Amygdala (tissue), 56 donors: ENCODE measurements at places on chromosomes 1 and 21.
A peak's percentile ranks its signal among the peaks of the same experiment; 100 is the strongest.

- DNase-seq = no peak
These were observed 484.3 kb downstream of the LMO4 start for GRCh38 chr1:87812871-87813577.

DNA sequence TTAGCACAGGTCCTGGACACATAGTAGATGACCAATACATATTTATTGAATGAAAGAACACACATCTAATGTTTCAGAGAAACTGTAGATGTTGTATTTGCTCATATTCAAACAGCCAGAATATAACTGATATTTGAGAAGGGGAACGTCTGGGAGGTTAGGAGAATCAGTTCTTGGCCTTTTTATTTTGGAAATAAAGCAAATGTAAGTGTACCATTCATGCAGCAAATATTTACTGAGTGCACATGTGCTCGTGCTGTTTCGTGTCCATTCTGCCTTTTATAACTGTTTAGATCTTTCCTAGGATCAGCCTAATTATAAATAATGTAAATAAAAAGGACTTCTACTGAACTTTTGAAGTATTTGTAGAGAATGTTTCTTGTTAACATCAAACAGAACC, 103.8 kb downstream of the GREM2 start:
- DNase-seq = no peak

DNA sequence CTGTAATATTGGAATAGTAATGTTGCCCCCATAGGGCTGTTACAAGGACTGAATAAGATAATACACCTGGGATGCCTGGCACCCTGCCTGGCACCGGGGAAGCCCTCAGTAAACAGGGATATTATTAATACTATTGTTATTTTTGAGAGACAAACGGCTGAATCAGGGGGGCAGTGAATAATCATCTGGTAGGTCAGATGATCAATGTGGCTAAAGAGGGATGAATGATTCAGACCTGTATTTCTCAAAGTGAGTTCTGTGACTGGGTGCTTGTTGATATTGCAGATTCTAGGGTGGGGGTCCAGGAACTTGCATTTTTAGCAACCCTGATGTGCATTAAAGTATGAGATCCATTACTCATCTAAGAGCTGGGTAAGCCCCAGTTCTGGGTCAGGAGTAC, 46.2 kb upstream of the BCL10 start:
- DNase-seq = no peak

DNA sequence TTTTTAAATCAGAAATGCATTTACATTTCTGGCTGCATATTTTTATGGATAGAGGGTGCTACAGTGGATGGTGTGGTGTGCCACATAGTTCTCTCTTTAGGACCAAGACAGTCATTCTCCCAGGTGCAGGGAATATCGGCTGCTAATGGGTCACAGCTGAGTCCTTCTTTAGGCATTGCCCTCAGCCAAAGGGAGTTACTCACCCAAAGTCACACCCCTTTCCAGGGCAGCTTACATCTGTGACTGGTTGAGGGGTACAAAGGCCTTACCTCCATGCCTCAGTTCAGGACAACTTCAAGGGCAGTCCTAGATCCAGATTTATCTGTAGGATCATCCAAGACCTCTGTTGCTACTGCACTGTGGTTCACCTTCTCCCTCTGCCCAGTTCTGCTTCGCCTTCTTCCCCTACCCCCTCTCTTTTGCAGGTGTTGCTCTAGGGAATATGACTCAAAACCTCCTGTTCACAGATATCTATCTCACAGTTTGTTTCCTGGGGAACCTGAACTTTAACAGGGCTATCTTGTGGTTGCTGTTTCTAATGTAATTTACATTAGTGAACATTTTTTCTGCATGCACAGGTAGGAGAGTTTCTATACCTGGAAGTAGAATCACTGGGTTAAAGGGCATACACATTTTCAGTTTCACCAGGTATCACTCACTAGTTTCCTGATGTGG, 413.9 kb downstream of the RPS6KC1 start:
- DNase-seq = no peak

- no peak for DNase-seq
These were observed 156.8 kb downstream of the ST6GALNAC3 start for GRCh38 chr1:76231320-76231719.

DNA sequence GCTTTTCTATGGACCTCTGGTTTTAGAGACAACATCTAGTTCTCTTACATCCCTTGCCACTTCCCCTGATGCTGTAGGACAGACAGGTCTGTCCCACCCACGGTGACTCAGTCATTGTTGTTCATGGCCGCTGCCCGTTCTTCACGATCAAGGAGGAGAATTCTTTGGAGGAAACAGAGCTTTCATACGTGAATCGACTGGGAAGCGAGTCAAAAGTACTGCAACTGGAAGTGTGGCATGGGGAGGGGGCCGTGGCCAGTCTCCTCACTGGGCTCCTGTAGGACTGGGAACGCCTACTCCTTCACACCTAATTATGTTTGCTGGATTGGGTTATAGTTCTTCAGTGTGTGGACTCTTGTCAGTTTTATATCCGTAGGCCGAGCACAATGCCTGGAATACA, 4.4 kb upstream of the SLC37A1 start:
- DNase-seq = no peak

GRCh38 chr1:60908159-60908558, 174.2 kb upstream of the NFIA start:
- DNase-seq = no peak

- DNase-seq = no peak
These were observed 25.7 kb downstream of the WARS2 start for GRCh38 chr1:119114786-119115185.

GRCh38 chr21:44510508-44511218, 29.3 kb downstream of the KRTAP10-1 start:
- DNase-seq = no peak

DNA sequence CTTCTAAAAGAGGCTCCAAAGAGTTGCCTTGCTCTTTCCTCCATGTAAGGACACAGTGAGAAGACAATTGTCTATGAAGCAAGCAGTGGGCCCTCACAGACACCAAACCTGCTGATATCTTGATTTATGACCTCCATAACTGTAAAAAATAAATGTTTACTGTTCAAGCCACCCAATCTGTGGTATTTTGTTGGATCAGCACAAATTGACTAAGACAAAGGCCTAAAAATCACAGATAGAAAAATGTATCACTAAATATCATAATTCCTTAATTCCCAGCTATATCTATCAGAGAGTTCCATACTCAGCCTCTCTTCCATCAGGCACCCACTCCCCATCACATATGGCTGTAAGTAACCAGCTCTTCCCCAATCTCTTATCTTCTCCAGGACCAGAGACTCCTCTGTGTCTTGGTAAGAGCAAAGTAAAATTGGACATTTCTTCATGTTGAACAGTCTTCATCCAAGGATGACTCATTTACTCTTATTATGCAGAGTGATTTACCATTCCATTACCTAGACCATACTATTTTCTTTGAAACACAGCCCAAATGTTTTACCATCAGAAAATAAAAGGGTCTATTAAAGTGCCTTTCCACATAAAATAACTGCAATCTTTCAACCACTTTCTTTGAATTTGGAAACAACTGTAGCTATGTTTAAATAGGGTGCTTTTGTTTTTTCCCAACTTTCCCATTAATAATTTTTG, 503.6 kb downstream of the MRPL39 start:
- DNase-seq = no peak

DNA sequence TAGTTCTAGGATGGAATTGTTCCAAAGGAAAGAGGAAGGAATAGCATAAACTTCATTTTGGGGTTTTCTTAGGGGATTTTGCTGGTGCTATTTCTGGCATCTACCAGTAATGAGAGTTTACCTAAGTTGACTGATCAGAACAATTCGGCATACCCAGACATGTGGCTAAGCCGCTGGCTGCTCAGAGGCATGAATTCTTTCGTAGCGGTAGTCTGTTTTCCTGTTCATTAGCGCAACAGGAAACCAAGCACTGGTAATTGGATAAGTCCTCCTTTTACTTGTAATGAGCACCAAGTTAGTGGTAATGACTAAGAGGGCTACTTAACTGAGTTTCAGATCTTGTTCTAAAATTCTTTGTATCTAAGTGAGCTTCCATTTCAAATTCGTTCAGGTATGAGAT, 38.6 kb downstream of the C21orf91 start:
- no peak for DNase-seq

DNA sequence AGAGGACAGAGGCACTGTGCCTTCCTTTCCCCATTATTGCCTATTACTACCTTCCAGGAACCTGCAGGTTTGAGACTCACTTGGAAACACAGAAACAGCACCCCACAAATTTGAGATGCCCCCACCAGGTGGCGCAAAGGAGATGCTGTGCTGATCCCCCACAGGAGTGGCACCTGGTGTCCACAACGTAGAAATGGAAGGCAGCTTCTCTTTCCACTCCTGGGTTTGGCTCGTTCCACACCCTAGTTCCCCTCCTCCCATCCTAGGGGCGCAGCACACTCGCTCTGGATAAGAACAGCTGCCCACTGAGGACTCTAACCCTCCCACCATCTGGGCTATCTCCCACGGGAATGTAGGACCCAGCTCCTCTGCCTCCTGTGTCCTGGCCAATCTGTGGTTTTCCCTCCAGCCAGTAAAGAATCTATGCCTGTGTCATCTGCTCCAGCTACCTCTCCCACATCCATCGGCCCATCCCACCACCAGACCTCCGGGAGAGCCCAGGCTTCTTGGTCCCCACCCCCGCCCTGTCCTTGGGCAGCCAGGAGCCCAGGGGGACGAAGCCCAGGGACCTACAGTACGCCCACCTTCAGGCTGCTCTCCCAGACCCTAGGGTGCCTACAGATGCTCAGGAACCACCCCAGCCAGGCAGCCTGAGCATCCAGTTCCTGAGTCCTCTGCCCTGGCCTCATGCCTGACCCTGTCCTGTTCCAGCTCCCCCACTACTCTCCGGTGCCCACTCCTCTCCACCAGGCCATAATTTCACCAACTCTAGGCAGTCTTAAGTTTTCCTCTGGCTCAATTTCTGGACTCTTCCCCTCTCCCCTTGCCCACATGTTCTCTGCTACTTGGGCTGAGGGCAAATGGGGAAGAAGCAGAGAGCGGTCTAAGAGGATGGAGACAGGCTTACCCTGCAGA, 549 bp downstream of the THBS3 start:
- DNase-seq = peak; percentile 50

DNA sequence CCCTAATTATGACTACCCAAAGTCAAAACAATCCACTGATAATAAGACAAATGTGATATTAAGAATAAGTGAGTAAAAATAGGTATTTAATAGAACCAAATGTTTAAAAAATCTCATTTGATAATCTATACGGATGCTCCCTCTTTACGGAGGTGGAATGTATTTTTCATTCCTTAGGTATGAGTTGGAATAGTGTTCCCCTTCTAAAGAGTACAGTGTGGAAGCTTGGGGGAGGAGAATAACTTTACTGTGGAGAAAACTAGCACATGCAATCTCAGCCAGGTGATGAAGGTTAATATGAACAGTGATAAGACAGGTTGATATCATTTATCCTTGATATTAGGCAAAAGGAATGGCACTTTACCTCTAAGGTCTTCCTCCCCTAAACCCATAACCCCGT, 74.6 kb downstream of the GPR88 start:
- no peak for DNase-seq

- DNase-seq = no peak
These were observed 54.1 kb downstream of the ARHGAP29 start for GRCh38 chr1:94183197-94183815.

- no peak for DNase-seq
These were observed 608 bp downstream of the SNRNP40 start for GRCh38 chr1:31295874-31296485.

- no peak for DNase-seq
These were observed 99.2 kb upstream of the KCNK2 start for GRCh38 chr1:214983126-214983869.

- DNase-seq = no peak
These were observed 1.1 kb downstream of the CTPS1 start for GRCh38 chr1:40980453-40981121.

DNA sequence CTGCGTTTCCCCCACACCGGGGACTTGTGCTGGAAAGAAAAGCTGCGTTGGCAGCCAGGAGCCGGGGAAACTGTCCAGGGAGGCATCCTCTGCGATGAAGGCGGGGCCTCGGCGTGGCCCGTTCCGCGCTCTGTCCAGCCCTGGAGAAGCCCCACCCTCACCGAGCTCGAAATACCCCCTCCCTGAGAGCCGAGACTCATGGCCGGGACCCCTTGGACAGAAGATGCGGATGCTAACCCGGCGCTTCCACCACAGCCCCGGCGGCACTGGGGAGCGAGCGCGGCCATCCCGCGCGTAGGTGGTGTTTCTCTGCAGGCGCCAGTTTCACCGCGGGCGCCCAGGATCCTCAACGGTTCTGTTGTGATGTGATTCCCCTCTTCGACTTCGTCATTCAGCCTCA, 31.6 kb downstream of the PDE9A start:
- no peak for DNase-seq

DNA sequence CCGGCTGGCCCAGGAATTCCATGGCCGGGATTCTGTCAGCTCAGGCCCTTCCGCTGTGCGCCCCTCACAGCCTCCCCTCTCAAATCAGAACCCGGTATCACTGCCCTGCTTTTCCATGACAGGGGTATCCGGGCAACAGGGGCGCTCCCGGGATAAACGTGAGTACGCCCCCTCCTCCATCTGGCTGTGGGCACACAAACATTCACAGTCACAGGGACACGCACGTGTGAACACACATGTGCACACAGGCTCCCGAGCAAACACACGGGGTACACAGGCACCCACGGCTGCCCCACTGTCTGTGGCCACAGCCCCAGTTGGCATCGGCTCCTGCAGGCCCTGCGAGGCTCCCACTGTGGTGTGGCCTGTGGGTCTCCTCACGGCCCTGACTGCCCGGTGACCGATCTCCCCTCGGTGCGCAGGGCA, 16.7 kb downstream of the COL6A1 start:
- no peak for DNase-seq

DNA sequence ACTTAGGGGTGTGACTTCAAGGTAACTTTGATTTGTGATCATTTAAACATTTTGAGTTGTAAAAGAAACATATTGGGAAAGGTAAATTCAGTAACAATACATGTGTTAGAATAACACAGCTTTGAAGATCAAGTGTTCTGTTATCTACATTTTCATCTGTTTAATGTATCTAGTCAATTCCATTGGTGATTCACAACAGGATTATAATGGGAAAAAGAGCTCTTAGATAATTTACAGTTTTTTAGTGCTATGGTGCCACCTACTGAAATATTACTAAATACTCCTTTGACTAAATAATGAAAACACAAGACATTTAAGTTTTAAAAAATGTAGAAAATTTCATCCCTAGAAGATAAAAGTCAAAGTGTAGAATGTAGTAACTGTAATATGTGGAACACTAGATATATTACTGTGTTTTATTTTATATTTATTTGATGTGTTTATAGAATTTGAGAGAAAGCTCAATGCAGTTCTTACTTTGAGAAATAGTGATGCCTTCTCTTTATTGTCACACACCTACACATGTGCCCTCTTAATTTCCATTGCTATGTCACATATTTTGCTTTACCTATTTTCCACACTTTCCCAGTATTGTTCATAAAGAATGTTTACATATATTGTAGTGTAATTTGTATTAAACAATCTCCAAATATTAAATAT, 47.4 kb downstream of the PTPRC start:
- no peak for DNase-seq

DNA sequence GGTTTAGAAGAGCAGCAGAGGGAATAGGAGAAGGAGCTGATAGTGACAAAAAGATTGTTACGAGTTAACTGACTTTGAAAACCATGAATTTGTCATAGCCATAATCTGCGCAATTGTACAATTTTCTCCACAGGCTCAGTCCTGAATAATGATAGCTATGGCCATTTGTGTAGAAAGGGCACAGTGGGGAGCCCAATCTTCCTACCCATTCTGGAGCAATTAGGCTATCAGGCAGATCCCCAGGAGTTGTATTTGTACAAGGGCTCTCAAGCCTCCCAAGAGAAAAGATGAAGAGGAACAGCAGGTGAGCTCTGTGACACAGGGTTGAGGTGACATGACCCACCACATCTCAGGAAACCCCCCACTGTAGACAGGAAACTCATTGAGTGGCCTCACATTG, 42.1 kb upstream of the SAMD13 start:
- DNase-seq = no peak
